ENCODE measurements at places on chromosomes 12 and 14.

DNA sequence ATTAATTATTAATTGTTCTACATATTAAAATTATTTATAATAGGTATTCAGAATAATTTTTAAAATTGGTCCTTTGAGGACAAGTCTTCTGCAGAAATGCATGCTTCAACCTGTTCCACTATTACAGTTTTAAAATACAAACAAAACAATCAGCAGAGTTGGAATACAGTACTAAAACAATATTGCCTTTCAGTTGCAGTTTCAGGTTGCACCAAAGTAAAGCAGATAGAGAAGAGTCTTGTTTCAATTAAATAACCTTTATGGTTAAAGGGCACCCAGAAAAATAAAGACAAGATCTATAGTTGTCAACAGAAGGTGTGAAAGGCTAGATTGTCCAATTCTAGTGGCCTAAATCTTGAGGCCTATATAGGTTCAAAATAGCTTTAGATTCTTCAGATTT is 424.5 kb downstream of the FOXG1 start:
- no peak for DNase-seq

DNA sequence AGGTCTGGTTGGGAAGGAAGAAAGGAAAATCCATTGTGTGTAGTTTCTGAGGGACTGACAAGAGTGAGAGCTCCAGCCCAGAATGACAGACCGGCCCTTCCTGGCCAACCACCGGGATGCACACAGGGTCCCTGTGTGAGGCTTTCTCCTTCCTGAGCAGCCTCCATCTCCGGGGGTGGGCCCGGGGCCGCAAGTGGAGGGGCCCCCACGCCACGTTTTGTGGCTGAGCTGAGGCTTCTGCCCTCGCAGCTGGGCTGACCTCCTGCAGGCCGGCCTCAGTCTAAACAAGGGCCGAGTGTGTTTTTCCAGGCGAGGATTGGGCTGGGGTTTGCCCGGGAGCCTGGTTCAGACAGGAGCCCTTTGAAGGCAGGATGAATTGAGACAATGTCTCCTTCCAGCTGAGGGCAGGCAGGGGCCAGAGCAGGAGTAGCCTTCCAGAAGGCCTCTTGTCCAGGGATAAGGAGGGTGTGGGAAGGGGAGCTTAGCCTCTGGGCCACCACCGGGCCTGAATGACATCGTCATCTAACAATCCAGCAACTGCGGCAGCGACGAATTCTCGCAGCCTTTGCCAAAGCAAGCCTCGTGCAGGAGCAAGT is 96.5 kb upstream of the NCOR2 start:
- DNase-seq = no peak

- DNase-seq = no peak
Observed at GRCh38 chr12:66296176-66296683, 6.1 kb upstream of the HELB start.

DNA sequence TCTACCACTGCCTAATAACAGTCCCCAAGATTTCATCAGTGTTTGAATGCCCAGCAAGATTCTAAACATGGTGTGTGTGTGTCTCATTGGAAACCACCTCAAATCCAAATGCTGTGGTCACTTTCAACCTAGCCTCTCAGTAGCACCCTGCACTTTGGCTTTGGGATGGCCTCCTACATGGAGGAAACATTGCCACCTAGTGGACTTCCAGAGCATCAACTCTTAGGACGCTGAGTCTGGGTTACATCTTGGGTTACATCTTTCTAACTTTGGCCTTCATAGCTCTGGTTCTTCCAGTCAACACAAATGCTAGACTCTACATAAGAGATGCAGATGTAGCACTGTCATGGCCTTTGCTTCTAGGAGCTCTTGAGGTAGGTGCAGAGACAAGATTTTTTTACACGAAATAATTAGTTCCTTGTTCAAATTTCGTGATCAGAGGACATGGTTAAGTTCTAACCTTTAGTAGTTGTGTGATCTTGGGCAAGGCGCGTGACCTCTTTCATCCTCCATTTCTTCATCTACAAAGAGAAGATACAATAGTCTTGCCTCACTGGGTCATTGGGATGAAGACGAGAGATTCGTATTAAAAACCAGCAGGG is 113.5 kb upstream of the VASH1 start:
- DNase-seq = peak; percentile 36

- DNase-seq = no peak
Observed at GRCh38 chr14:57266065-57266464, 2.6 kb downstream of the EXOC5 start.

- peak; percentile 52 for DNase-seq
Observed at GRCh38 chr14:50943943-50944646, at the start of gene PYGL. Gene PYGL (minus strand): TSS chr14:50944483. CDS start chr14:50944403, 80 bp downstream.

- DNase-seq = peak; percentile 68
Observed at GRCh38 chr12:12443431-12443878, 86.6 kb downstream of the BORCS5 start.

DNA sequence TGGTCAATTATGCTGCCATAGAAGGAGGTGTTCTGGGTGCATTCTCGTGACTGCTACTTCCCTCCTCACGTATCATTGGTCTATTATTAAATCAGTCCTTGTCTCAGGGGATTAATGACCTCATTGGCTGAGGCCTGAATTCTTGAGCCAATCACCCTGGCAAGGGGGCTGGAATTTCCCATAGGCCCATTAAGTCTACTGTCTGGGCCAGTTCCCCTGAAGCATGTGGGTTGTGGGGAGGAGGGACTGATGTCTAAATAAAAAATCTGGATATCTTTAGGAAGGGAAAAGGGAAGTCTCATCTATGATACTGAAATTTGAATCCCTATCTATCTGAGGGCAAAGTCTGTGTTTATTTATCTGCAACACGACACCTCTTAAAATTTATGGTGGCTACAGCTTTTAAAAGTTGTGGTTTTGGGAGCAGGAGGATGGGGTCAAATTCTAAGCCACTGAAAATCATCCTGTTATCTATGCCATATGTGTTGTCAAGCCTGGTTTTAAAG is 71.9 kb downstream of the DYRK2 start:
- peak; percentile 80 for DNase-seq

- DNase-seq = no peak
Observed at GRCh38 chr12:132419631-132420246, 70.2 kb upstream of the FBRSL1 start.

- no peak for DNase-seq
Observed at GRCh38 chr12:91940826-91941570, 204.6 kb downstream of the BTG1 start.

GRCh38 chr14:103317251-103317650 is 16.8 kb upstream of the EIF5 start:
- DNase-seq = no peak

DNA sequence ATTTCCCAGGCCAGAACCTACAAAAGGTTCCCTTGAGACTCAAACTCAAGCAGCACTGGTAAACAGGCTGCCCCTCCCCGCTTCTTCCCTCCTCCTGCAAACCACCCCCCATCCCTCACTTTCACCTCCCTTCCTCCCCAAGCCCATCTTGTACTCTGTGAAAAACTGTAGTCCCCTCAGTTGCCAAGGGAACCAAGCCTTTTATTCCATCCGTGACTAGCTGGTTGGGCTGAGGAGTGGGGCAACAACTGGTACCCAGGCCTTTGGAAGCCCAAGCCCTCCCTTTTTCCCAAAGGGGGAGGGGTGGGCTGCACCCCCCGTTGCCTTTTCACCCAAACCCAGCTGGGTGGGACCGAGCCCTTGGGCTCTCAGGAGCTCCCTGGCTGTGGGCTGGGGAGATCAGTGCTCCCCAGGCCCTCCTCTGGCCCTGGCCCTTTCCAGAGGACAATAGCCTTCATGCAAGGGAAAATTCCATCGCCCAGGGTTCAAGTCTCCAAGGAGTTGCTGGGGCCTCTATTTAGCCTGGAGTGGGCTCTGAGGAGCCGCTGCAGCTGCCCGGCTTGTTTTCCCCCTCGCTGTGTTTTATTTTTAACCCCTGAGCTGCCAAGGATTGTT is 61.9 kb downstream of the ZFP36L1 start:
- no peak for DNase-seq

DNA sequence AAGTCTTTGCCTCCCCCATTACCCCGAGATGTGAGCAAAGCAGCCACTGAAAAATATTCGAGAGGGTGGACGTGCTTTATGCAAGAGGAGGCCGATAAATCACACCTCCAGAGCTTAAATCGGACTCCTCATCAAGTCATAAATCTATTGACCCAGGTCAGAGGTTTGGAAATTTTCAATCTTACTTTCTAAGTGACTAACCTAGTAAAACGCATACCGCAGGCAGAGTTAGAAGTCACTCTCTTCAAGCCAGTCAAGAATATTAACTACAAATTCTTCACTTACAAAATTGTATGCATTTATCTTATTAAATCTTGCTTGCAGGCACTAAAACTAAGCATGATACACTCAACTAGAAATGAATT is 34.9 kb downstream of the GPHB5 start:
- no peak for DNase-seq

GRCh38 chr12:67811437-67812361 is 163.2 kb downstream of the DYRK2 start:
- DNase-seq = peak; percentile 84

GRCh38 chr12:23340351-23340750 is 609.1 kb downstream of the SOX5 start:
- DNase-seq = no peak

DNA sequence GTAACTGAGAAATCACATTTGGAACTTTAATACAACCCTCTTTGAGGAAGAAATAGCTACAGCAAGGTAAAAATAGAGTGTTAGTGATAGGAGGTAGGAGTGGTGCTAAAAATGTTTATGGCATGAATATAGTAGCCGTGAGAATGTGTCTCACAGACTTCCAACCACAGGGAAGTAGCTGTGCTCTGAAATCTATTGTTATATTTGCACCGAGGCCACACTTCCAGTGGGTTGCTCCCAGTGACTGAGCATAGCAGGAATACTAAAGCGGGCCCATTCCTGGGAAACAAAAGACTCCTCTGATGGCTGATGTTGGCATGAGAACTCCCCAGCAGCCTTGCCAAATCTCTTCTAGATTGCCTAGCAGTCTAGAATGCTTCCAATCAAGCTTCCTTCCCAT is 174.1 kb upstream of the PLXNC1 start:
- peak; percentile 25 for DNase-seq

DNA sequence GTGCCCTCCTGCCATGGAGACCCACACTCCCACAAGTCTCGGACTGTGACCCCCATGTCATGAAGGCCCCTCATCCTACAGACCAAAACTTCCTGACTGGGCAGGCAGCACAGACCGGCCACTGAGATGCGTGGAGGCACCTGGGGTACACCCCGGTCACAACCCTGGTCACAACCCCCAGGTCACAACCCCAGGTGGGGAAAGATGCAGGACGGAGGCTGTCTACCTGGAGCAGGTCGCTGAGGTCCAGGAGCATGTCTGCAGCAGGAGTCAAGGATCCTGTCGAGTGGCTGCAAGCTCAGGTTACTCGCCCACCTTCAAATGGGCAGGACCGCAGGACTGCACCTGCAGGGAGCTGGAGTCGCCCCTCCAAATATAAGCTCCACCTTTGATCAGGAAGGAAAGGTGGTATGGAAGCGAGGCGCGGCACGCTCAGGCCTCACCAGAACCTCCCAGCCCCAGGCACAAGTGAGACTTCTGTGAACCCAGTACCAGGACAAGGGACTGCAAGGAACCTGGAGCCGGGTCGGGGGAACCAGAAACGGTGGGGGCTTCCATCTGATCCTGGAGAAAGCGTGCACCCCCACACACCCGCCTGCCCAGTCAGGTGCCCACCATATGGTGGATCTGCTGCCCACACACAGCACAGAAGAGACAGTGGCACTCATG is 8.1 kb downstream of the BTBD6 start:
- DNase-seq = no peak

DNA sequence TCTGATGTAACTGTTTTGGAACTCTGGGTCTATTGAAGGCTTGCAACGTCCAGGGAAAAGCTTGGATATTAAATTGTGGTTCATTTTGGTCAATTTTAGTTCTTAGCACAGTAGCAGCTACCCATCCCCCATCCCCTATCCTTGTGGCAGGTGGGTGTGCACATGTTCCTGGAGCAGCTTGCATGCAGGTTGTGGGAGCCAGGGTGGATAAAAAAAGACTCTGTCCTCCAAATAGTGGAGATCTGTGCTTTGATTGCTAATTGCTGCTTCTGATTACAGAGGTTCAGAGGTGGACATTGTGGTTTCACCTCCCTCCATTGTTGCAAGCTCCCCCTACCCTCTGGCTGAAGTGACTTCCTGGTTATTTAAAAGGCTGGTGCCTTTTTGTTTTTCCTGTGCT is 23.1 kb downstream of the ATP23 start:
- DNase-seq = no peak

- DNase-seq = no peak
Observed at GRCh38 chr12:367972-368371, 21.1 kb downstream of the KDM5A start.

GRCh38 chr14:104558231-104559027 is 21.1 kb upstream of the C14orf180 start:
- no peak for DNase-seq

DNA sequence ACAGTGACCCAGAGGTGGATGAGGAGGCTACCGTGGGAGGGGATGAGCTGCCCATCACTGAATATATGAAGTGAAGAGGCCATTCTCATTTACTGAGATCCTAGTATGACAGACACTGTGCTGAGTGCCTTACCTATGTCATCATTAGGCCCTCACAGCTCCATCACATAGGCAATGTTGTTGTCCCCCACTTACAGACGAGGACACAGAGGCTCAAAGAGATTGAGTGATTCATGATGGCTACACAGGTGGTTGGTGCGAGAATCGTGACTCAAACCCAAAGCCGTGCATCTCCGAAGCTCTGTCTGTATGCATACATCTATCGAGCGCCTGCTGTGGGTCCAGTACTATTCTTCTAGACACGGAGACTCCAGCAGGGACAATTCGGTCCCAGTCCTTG is 5.9 kb upstream of the CCDC197 start:
- no peak for DNase-seq

GRCh38 chr14:98770151-98770550 is 501.8 kb downstream of the BCL11B start:
- no peak for DNase-seq

DNA sequence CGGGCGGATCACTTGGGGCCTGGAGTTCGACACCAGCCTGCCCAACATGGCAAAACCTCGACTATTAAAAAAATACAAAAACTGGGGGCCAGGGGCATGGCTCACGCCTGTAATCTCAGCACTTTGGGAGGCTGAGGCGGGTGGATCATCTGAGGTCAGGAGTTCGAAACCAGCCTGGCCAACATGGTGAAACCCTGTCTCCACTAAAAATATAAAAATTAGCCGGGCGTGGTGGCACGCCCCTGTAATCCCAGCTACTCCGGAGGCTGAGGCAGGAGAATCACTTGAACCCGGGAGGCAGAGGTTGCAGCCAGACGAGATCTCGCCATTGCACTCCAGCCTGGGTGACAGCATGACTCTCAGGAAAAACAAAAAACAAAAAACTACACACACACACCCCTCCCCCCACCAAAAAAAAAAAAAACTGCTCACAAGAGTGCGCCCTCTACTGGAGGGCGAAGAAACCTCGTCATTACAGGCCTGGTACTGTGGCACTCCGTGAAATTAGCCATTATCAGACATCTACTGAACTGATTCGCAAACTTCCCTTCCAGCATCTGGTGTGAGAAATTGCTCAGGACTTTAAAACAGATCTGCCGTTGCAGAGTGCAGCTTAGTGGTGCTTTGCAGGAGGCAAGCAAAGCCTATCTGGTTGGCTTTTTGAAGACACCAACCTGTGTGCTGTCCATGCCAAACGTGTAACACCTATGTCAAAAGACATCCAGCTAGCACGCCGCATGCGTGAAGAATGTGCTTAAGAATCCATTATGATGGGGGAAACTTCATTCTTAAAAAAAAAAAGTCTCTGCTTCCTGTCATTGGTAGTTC is 7.7 kb downstream of the PPP1R3E start:
- DNase-seq = no peak
